ENCODE measurements at places on chromosomes 6 and 20.

DNA sequence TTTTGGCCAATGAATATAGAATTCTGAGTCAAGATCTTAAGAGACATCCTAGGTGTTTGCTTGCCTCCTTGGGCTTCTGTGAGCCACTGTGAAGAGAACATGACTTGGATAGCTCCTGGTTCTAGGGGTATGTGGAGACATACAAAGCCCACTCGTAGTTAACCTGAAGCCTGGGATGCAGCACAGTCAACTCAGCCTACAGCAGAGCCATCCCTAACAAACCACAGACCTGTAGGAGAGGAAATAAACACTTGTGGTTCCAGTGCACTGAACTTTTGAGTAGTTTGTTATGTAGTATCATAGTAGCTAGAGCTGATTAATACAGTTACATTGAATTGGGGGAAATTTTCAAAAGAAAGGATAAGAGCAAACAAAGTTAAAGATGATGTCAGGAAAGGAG, 474.4 kb upstream of the HSF2 start:
- DNase-seq = no peak

GRCh38 chr6:160435935-160436334, 87.8 kb downstream of the SLC22A3 start:
- DNase-seq = no peak

- no peak for DNase-seq
Observed at GRCh38 chr6:105121981-105122380, 57.8 kb downstream of the POPDC3 start.

GRCh38 chr6:129996387-129996786, 22.0 kb upstream of the L3MBTL3 start:
- no peak for DNase-seq

DNA sequence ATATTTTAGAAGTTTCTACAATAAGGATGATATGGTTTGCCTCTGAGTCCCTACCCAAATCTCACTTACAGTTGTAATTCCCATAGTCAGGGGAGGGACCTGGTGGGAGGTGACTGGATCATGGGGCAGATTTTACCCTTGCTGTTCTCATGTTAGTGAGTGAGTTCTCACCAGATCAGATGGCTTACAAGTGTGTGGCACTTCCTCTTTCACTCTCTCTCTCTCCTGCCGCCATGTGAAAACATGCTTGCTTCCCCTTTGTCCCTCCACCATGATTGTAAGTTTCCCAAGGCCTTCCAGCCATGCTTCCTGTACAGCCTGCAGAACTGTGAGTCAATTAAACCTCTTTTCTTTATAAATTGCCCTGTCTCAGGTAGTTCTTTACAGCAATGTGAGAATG, 527.5 kb upstream of the ID4 start:
- no peak for DNase-seq

DNA sequence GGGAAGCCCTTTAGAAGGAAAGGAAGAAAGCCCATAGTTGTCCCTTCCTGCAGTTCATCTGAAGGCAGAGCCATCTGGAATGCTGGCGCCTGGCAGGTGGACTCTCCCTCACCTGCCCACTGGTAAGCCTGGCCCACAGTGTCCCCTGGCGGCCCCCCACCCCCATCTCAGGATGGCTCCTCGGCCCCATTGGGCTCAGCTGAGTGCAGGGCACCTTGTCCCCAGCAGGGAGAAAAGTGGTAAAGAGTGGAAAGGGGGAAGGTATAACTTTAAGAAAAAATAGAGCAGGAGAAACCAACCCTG, 12.6 kb downstream of the SS18L1 start:
- no peak for DNase-seq

DNA sequence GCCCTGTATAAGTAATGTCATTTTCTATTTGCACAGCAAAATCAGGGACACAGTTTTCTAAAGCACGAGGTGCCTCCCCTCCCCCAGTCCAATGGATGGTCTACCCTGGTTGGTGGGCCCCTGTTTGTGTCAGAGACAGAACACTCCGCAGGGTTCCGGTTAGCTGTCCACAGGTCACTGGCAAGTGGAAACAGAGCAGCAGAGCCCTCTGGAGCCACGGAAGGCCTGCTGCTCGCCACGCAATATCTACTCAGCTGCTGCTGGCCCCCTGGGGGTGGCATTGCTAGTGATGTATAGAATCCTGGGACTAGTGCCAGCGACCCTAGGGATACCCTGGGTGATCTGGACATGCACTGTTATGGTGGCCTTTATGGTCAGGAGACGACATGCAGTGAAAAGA, 50.4 kb downstream of the RIN2 start:
- no peak for DNase-seq

- DNase-seq = no peak
Observed at GRCh38 chr6:88989215-88989614, 25.8 kb upstream of the RNGTT start.

- DNase-seq = no peak
Observed at GRCh38 chr6:112016320-112016719, 37.6 kb upstream of the CCN6 start.

GRCh38 chr6:89989742-89990141, 95.5 kb downstream of the GJA10 start:
- DNase-seq = no peak

DNA sequence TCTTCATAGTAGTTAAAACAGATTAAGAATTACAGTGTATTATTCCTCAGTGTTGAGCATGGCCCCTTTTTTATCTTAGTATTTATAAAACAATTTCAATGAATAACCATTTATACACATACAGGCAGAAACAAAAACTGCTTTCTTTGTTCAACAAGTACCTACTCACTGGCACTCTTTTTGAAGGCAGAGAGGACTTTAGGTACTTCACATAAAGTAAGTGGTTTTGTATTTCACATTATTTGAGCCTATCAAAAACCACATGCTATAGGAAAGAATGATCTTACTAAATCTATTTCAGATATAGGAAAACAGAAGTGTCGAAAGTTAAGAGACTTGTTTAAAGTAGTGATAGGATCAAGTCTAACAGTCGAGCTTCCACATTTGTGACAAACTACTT, 73.8 kb downstream of the PRKN start:
- DNase-seq = no peak

DNA sequence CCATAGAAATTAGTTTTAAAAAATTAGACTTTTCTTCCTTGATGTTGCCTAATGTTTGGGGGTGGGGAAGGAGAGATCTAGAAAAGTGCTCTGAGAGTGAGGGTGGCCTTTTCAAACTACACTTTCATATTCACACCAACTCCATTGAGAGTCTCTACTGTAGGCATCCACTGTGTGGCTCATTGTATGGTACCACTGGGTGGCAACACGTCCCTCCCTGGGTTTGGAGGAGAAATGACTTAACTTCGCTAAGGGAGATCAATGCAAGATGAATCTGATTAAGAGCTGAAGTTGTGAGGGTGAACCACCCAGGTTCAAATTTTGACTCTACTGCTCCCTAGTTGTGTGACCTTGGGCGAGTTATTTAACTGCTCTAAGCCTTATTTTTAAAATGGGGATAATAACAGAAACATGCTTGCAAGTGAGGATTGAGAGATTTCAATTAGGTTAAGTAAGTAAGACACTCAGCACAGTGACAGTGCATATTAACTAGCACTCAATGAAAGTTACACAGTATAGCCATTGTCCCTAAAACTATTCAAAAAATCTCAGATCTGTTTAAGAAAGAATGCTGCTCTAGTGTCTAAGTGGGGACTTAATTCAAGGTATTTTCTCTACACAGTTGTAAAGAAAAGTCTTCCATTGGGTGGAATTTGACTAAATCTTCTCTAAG, 193.5 kb upstream of the CNR1 start:
- no peak for DNase-seq

GRCh38 chr20:59374261-59374660, 73.8 kb downstream of the EDN3 start:
- DNase-seq = no peak

DNA sequence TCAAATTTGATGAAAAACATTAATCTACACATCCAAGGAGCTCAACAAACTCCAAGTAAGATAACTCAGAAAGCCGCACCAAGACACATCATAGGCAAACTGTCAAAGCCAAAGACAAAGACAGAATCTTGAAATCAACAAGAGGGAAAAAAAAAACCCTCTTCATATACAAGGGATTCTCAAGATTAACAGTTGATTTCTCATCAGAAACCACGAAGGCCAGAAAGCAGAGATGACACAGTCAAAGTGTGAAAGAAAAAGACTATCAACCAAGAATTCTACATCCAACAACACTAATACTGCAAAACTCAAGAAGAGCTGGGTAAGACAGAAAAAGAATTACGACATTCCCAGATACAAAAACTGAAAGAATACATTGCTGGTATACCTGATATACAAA, 73.8 kb downstream of the CDK19 start:
- DNase-seq = no peak

DNA sequence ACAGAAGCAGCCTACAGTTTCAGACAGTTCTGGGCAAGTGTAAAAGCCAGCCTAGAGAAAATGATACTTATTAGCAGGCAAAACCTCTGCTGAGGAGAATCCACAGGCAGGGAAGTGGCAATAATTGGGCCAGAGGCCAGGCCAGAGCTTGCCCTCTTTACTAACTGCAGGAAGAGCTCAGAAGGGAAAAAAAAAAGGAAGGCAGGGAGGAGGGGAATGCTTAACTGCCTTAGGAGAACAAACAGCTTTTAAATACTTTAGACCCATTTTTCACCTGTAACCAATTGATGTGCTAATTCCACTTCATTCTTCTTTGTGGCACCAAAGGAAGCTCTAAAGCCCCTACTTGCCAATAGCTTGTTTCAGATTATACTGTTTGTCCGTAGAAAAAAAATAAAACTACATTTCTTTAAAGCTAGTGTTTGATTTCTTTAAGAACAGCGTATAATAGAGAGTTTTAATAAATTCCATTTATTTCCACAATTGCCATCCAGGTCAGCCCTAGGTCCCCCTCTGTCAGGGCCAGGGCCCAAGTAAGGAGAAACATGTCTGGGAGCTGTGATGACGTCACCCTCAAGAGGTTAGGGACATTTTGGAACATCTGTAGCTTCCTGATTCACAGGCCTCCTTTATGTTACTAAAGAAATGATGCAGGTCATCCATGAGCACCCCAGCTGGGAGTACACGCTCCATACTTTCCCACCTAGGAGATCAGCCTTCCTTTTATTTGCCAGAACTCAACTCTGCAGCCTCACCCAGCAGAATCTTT, 384.3 kb downstream of the CDC5L start:
- DNase-seq = no peak

DNA sequence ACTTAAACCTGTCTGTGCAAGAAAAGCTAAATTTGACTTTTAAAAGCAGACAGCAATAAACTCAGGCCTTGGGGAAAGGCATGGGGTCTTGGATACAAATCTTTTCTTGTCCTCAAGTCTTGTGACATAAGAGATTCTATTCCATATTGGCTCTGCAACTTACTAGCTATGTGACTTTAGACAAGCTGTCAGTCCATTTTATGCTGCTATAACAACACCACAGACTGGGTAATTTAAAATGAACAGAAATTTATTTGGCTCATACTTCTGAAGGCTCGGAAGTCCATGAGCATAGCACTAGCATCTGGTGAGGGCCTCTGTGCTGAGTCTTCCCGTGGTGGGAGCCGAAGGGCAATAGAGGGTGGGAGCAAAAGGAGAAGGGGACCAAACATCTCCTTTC, 246.0 kb upstream of the MOCS1 start:
- DNase-seq = no peak

GRCh38 chr6:140437619-140438345, 1063.3 kb upstream of the CITED2 start:
- DNase-seq = no peak

GRCh38 chr6:4728436-4728769, 47.8 kb upstream of the CDYL start:
- DNase-seq = no peak

GRCh38 chr6:166411721-166412151, 29.0 kb upstream of the MPC1 start:
- no peak for DNase-seq

DNA sequence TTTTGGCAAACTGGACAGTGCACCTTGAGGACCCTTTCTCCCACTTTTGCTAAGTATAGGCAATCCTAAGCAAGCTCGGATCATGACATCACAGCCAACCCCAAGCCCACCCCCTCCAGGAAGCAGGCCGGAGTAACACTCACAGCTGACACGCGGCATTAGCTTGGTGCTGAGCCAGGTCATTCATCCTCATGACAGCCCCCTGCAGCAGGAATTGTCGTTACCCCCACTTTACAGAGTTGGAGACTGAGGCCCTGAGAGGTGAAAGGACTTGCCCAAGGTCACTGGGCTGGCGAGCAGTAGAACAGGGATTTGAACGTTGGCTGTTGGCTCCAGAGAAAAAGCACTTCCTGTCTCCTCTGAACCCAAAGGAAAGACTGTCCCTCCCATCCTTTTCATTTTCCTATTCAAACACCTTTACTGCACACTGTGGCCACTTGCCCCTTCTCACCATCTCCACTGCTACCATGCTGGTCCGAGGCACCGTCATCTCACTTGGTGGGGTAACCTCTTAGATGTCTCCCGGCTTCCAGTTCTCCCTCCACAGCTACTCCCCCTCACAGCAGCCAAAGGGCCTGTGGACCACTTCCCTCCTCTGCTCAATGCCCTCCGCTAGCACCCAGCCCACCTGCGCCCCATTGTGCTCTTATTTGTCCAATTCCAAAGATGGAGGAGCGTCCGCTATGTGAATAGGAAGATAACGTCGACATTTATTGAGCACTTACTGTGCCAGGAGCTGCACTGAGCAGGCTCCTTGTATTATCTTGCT, 84.7 kb downstream of the PREX1 start:
- no peak for DNase-seq

- DNase-seq = no peak
Observed at GRCh38 chr20:13922241-13922640, 68.2 kb downstream of the SEL1L2 start.

DNA sequence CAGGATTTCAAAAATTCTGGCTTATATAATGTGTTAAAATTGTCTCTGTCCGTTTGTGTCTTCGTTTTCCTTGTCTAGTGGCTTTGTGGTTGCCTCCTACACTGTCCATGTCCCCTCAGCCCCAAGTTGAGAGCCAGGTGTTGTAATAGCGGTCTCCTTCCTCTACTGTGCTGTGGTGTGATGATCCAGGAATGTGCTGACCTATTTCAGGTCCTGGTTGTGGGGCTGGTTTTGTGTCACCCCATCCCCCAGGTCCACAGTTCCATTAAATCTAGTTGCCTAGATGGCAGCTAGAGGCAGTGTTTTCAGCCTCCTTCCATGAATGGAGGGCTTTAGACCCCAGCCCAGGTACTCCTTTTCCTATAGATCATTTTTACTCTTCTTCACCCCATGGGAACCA, 128.7 kb downstream of the DNAH8 start:
- DNase-seq = no peak

GRCh38 chr6:89321131-89321970, 6.3 kb upstream of the GABRR2 start:
- DNase-seq = no peak

DNA sequence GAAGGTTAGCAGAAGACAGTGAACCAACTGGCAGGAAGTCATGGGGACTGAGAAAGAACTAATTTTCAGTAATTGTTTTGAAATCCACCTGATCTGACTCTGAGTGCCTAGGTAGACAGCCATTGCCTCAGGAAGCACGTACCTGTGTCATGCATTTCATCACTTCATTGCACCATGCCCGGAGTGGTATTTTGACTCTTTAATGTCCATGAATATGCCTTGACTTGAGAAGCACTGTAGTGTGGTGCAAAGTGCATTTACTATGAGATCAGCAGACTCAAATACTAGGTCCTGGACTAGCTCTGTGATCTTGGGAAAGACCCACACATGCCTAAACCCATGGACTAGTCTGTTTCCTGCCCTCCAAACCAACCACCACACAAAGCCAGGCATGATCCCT, 370.9 kb upstream of the MARCKS start:
- DNase-seq = no peak

Data from progenitor cell of endocrine pancreas (in vitro differentiated cells).